Ovary (tissue), 10 donors: ENCODE measurements at places on chromosomes 7 and 10. TPM values are rescaled to one million over a fixed set of nuclear protein-coding genes. Genes with fewer than 3 reads are reported as not detected.

GRCh38 chr10:29238523-29239135, 50.2 kb upstream of the LYZL1 start:
- no peak for DNase-seq

DNA sequence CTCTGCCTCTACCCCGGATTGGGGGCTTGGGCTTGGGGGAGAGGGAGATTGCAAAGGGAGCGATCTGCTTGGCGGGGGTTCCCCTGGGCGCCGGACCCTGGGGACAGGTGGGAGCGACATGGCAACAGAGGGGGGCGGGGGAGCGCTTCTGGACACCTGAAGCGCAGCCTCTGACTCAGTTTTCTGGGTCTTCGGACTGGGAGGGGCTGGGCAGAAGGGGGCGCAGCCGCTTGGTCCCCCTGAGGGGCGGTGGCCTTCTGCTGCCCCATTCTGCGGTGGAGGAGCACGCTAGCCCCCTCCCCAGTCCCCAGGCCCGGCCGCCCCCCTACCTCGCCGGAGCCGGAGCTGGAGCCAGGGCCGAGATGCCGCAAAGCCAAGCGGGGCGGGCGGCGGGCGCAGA, 380 bp downstream of the NAT16 start:
- DNase-seq: no peak

DNA sequence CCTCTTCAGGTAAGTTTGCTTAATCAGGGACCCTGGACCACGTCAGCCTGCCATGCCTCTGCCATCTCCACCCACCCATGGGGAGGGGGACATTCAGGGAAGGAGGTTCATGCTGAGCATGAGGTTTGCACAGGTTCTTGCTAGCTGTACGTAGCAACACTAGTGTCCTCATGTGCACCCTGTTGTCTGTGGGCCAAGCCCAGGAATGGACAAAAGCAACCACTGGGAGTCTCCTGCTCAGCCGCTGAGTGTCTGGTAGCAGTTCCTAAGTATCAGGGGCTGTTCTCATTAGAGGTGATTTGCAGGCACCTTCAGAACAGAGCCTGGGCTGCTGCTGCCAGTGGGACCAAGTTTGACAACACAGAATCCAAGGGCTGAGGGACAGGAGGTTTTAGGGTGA, 17.9 kb downstream of the CASP7 start:
- DNase-seq: no peak

DNA sequence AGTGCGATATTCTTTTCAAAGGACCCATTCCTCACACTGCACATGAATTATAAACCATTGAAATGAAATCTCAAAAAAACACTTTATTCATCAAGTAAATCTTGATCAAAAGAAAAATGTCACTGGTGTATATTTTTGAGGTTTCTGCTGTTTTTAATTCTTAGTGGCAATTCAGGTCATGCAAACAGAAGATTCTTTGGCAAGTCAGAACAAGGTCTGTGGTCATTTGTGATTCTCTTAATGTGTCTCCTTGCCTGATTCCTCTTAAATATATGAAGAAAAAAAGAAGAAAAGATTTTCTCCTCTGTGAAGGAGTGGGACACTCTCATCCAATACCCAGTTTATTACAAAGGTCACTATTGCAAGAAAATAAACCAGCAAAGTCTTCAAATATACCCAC, 308.2 kb upstream of the BMPER start:
- DNase-seq: no peak

- no peak for DNase-seq
Measured at GRCh38 chr10:10056961-10057360, 960.7 kb upstream of the CELF2 start.

DNA sequence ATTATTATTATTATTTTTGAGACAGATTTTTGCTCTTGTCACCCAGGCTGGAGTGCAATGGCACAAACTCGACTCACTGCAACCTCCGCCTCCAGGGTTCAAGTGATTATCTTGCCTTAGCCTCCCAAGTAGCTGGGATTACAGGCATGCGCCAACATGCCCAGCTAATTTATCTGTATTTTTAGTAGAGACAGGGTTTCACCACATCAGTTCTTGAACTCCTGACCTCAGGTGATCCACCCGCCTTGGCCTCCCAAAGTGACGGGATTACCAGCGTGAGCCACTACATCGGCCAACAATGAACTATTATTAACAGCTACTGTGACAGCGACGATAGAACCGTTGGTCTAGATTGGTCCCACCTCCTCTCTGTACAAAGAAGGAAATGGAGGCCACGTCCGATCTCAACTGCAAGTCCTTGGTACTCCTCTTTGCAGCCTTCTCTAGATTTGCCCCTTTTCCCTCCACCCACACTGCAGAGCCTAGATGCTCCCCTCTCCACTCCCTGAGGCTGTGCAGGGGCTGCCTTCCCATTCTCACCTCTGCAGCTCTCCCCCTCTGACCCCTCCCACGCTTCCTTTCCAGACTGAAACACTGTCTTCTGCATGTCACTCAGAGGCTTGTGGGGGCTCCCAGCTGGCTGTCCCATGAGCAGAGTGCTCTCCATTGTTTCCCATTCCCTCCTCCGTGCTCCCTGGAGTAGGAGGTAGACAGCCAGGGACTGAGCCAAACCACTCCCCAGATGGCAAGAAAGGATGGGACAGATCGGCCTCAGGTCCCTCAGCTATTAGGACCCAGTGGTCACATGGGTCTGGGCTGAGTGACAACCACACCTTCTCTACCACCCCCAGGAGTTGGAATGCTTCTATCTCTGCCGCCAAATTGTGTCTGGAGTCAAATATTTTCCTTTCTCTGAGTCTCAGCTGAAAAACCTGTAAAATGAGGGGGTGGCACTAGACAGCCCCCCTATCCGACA, 2.3 kb downstream of the LOXL4 start:
- DNase-seq: no peak

DNA sequence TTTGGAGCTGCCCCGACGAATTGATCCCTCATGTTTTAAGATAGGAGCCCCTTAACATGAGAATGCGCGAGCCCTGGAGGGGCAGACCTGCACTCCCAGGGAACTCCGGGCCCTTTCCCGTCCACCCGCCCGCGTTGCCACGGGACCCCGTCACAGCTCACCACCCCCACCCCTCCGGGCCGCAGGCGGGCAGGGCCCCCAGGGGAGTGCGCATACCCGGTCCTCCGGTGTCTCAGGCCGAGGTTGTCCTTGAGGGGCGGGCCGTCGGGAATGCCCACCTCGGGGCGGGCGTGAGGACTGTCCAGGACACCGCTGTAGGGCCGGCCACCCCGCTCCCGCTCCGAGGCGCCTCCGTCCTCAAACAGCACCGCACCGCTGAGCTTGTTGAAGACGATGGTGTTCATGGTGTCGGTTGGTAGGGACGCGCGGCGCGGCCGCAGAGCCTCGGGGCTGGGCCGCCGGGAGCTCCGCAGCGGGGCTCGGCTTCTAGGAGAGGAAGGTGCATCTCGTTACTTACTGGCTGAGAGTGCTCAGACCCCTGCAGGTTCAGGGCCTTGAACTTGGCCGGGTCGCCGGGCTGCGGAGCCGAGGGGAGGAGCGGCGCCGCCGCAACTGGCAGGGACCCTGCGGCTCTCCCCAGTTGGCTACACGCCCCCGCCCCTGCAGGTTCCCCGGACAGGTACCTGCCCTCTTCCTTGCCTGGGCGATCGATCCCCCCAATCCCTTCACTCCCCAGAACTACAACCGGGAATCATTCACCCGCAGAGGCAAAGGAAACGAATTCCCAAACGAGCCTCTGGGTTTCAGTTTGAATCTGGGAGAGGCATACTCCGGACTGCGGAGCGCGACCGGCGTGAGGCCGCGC, 2.4 kb downstream of the MKX start:
- DNase-seq: peak; percentile 76

DNA sequence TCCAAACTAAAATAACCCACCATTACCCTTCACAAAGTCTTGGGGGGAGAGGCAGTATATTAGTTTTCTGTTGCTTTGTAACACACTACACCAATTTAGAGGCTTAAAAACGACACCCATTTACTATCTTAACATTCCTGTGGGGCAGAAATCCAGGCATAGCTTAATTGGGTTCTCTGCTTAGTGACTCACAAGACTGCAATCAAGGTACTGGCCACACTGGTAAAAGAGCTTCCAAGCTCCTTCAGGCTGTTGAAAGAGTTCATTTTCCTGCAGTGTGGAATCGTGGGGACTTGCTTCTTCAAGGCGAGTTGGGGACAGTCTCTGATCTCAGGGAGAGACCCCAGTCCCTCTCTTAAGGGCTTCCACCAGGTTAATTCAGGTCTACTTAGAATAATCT, 139.1 kb downstream of the XPNPEP1 start:
- DNase-seq: no peak

The TEX36 gene
- total RNA-seq: not detected
